ENCODE measurements at places on chromosomes 12 and 14. TPM values are rescaled to one million over a fixed set of nuclear protein-coding genes. Genes with fewer than 3 reads are reported as not detected.

SLCO1B1 gene
- not detected for total RNA-seq

GRCh38 chr14:100857233-100857922 is 31.5 kb downstream of the MEG3 start:
- H3K4me3 ChIP-seq: no peak overlapping the region
- no peaks in the 10 kb centered on the region for H3K27me3 ChIP-seq
- H3K4me1 ChIP-seq: no peaks in the 10 kb centered on the region
- H3K27ac ChIP-seq: no peak overlapping the region

- no peaks in the 10 kb centered on the region for H3K27me3 ChIP-seq
- H3K36me3 ChIP-seq: no peaks in the 10 kb centered on the region
- no peak for DNase-seq
Observed at GRCh38 chr12:1836241-1836803, 16.0 kb downstream of the LRTM2 start.

DNA sequence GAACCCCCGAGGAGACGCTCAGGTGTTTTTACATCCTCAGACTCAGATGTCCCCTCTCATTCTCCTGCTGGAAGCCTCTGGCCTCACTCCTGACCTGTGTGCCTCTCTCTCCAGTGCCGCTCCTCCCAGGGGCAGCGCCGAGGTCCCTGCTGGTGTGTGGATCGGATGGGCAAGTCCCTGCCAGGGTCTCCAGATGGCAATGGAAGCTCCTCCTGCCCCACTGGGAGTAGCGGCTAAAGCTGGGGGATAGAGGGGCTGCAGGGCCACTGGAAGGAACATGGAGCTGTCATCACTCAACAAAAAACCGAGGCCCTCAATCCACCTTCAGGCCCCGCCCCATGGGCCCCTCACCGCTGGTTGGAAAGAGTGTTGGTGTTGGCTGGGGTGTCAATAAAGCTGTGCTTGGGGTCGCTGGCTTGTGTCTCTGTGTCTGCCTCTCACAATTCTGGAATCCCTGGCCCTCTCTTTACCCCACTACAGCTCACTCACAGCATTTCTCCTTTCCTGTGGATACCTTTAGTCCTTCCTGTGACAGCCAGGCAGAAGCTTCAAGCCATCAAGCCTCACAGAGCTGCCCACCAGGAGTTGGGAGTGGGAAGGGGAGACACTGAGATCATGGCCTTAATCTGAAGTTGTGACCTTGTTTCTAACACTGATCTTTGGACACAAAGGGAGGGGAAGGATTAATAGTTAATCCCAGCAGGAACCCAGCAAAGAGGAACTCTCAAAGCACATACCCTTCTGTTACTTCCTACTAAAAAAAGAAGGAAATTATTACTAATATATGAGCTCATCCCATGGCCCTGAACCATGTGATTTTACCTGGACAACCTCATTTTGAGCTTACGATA is 1.1 kb upstream of the SOAT2 start:
- H3K36me3 ChIP-seq: peaks cover 15% of the 10 kb centered on the region
- no peaks in the 10 kb centered on the region for H3K27me3 ChIP-seq
- H3K27ac ChIP-seq: peak overlapping the region; percentile 6
- peaks cover 57% of the 10 kb centered on the region for H3K4me1 ChIP-seq
- no peak overlapping the region for H3K4me3 ChIP-seq
- no peak for DNase-seq

GRCh38 chr12:114858388-114859146 is 174.6 kb upstream of the TBX3 start:
- H3K27ac ChIP-seq: no peak overlapping the region
- H3K27me3 ChIP-seq: no peaks in the 10 kb centered on the region
- no peaks in the 10 kb centered on the region for H3K4me1 ChIP-seq
- H3K36me3 ChIP-seq: no peaks in the 10 kb centered on the region
- no peak overlapping the region for H3K4me3 ChIP-seq

DNA sequence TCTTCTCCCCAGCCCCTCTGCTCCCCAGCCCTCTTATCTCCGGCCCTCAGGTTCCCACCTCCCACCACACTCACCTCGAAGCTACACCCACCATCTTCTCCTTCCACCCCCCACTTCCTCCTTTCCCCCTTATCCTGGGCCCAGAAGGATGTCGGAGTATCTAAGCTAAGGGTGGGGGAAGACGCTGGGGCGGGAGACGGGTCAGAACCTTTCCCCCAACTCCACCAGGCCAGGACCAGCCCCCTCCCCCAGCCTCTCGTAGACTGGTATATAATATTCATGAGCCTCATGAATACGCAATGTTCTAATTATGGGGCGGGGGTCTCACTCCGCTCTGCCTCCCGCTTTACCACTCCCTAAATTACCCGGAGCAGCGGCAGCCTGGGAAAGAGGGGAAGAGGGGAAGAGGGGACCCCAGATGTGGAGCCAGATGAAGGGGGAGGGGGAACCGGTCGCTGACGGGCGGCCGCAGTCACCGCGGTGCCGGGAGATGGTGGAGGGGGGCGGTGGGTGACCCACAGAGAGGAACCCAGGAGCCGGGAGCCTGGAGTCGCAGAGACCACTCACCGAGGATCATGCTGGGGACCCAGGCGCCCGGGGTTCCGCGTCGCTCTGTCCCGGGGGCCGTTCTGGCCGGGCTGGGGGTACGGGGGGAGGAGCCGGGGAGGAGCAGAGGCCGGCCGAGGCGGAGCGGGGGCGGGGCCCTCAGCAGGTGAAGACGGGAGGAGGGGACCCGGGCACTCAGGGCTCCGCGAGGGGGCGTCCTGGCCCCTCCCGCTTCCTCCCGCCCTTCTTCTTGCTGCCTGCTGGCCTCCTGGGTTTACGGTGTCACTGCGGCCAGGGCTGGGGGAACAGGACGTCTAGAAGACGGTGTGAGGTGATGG is 6.4 kb upstream of the ZNF385A start:
- peak overlapping the region; percentile 65 for H3K4me3 ChIP-seq
- no peaks in the 10 kb centered on the region for H3K4me1 ChIP-seq
- no peaks in the 10 kb centered on the region for H3K27me3 ChIP-seq
- H3K27ac ChIP-seq: no peak overlapping the region

FZD10 gene
- total RNA-seq: 0.68 TPM

ZC2HC1C gene
- 1.1 TPM for total RNA-seq

MAGOHB gene
- 25.3 TPM for total RNA-seq

LUM gene
- total RNA-seq: 138 TPM

INHBC gene
- total RNA-seq: not detected

- H3K27ac ChIP-seq: peak overlapping the region; percentile 74
- H3K36me3 ChIP-seq: no peaks in the 10 kb centered on the region
- no peak for DNase-seq
- H3K4me3 ChIP-seq: peak overlapping the region; percentile 82
- H3K4me1 ChIP-seq: peaks cover 6% of the 10 kb centered on the region
Observed at GRCh38 chr12:402029-402389, 565 bp downstream of the CCDC77 start.

IGF1 gene
- 44.0 TPM for total RNA-seq

DNA sequence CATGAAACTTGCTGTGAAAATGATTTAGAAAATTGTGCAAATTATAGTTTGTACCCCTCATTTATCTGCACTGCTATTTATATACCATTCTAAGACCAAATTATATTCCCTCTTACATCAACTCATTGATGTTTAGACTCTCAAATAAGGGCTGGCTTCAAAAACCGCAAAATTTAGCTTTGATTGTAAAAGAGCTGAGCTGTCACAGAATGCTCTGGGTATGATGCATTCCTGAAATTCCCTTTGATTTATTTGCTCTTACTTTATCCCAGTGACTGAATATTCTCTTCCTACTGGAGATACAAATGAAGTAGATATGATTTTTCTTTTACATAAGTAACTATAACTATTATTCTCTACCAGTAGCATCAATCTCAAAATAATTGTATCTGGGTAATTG is 78.0 kb upstream of the TMTC2 start:
- H3K4me3 ChIP-seq: no peak overlapping the region
- no peak for DNase-seq
- no peak overlapping the region for H3K27ac ChIP-seq
- no peaks in the 10 kb centered on the region for H3K36me3 ChIP-seq
- H3K4me1 ChIP-seq: no peaks in the 10 kb centered on the region

- H3K27ac ChIP-seq: no peak overlapping the region
- H3K4me1 ChIP-seq: no peaks in the 10 kb centered on the region
- H3K4me3 ChIP-seq: no peak overlapping the region
- no peak for DNase-seq
- H3K27me3 ChIP-seq: no peaks in the 10 kb centered on the region
- no peaks in the 10 kb centered on the region for H3K36me3 ChIP-seq
Observed at GRCh38 chr14:36019126-36019525, 157.4 kb downstream of the PTCSC3 start.

Data from thoracic aorta (tissue), 2 donors.